Activated CD8-positive, alpha-beta memory T cell treated with anti-CD3 and anti-CD28 coated beads, Interleukin-2, amount 50 U/mL, for 4 hours (primary cell): ENCODE measurements at places on chromosomes 6 and 20.

- no peak for DNase-seq
Observed at GRCh38 chr6:46329568-46329967, 158.8 kb upstream of the ENPP5 start.

DNA sequence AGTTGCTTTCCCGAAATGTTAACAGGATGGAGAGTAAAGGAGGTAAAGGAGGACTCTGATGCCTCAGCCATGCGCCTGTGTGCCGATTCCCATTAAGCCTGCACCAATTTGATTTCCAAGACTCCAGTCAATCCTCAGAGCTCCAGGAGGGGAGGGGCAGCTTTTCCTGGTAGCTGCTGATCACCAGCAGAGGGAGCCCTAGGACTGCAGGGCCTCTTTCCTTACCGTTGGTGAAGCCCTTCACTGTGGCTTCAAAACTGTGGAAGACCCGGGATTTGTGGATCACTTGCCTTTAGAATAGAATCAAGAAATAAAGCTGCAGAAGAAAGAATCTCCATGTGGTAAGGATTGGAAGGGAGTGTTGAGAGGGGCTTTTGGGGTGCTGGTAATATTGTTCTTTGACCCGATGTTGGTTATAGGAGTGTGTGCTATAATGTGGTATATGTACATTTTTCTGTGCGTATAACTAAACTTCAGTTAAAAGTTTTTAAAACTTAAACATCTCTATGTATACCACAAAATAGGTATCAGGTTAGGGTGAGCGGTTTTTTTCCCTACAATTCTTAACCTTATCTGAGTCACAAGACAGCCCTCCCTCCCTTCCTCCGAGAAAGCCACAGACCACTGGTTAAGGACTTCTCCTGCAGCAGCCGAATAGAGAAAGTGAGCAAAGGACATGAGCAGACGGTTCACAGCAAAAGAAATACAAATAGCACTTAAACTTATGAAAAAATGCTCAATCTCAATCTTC is 6.9 kb upstream of the OSER1 start:
- DNase-seq: peak; percentile 58

GRCh38 chr6:35030099-35030498 is 111.0 kb downstream of the TCP11 start:
- no peak for DNase-seq

DNA sequence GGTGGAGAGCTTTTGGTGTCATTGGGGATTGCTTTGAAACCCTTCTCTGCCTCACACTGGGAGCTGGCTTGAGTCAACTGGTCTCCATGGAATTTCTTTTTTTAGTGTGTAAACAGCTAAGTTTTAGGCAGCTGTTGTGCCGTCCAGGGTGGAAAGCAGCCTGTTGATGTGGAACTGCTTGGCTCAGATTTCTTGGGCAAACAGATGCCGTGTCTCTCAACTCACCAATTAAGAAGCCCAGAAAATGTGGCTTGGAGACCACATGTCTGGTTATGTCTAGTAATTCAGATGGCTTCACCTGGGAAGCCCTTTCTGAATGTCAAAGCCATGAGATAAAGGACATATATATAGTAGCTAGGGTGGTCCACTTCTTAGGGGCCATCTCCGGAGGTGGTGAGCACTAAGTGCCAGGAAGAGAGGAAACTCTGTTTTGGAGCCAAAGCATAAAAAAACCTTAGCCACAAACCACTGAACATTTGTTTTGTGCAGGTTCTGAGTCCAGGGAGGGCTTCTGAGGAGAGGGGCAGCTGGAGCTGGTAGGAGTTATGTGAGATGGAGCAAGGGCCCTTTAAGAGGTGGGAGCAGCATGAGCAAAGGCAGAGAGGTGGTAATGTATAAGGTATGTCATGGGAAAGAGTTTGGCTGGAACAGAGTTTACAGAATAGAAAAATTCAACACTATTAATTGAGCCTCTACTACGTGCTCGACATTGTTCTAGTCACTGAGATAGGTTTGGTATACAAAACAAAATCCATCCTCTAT is 31.2 kb downstream of the SRSF3 start:
- DNase-seq: no peak

DNA sequence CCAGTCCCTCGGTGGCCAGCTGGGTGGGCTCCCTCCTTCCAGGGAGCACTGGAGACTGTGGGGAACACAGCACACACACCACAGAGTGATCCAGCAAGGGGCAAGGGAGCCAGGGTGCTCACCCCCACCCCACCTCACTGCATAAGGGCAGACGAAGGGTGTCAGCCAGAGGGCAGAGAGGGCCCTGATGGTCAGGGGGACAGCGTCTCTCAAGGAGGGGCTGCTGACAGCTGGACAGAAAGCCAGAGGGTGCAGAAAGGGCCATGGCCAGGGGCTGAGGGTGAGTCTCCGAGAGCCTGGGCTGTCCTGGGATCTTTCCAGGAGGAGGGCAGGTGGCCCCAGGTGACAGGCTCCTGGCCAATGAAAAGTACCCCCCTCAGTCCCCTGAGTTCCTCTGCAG is 73.4 kb upstream of the PMEPA1 start:
- no peak for DNase-seq

DNA sequence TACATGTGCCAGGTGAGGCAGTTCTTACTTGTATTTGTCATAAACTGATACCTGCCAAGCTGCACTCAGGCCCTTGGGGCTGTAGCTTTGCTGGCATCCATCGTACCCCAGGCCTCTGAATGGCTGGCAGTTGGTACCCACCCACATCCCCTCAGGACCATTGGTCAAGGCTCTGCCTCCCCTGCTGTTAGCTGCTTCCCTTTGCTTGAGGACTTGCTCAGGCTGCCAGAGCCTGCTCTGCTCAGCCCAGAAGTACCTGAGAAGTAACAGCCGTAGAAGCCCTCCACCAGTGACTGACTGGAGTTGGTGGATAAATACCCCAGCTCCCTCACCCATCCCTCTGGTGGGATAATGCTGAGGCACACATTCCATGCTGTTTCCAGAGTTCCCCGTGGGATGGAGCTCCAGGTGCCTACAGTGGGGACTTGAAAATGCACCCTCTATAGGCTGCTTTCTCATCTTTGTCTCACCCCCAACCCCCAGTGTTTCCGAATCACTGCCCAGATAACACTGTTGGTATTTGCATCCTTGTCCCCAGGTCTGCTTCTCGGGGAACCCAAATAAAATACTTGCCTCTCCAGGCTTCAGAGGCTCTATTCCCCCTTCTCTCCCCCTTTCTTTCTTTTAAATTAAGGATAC is 7.3 kb downstream of the EBF4 start:
- no peak for DNase-seq

DNA sequence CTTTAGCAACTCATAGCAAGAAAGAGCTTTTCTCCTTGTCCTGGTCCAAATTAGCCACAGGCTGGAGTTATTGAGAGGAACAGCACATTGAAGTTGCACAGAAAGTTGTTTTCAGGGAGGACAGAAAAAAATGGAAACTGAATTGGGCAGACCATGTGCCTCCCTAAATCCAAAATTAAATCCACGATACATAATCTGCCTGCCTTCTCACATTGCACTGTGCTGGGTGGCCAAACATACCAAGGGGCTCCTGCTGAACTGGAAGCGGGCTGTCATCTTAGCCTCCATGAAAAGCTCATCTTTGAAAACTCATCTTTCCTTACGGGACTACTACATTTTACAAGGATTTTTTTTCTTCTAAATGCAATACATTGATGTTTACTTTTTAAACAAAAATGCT is 59.9 kb downstream of the TNFAIP3 start:
- no peak for DNase-seq

DNA sequence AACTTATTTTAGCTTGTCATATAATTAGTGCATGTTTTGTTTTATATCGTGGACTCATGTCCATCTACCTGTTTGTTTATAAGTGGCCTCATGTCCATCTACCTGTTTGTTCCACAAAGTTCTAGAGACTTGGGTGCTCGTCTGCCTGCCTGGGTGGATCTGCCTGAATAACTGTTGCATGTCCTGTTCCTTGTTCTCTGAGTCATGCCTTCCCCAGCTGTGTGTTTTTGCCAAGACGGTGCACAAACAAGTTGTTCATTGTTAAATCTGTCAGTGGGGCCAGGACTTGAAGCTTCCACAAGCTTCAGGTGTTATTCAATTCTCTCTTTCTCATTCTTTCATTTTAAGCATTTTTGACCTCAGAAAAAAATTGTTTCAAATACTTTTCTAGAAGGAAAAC is 358.0 kb upstream of the CITED2 start:
- DNase-seq: no peak

DNA sequence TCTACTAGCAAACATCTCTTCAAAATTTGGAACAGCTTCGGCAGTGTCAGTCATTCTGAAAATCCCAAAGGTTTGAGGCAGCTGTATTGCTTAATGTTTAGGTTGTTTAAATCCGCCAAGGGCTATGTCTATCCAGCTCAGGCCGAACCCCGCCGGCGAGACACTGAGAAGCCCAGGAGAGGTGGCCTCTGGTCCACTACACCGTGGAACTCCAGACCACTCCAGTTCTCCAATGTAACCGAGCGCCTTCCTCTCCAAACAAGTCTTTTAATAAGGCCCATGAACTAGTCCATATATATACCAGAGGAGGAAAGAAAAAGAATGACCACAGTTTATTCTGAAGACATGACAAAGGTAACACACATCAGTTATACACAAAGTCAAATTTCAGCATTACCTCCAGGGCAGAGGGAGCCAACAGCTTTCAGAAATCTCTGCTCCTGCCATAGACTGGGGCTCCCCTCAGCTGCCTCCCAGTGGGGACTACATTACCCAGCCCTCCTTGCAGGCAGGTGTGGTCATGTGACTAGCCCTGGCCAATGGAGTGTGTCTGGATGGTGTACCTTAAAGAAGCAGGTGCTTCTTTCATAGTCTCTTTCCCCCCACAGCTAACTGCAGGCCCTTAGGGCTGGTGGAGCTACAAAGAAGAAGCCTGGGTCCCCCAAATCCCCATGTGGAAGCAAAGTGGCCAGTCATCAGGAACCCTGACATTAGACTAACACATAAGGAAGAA is at the start of gene RAMACL:
RAMACL (minus strand) TSS at position 255 of the 733 bp plus-strand sequence; CDS start at position 54, 201 bp downstream.
- DNase-seq: peak; percentile 37

DNA sequence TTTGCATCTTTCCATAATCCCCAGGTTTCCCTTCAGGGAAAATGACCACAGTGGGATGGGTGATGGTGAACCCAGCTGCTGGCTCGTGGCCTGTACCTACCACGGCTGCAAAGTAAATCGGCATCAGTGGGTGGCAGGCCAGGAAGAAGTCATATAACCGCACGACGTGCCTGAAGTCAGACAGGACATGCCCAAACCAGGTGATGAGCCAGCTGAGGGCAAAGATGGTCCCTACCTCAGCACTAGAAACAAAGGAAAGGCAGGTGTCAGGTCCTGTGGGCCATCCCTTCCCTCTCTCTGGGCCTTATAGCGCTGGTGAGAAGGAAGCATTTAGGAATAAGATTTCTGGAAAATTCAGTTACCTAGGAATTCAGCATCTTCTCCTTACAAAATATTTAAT is 22.2 kb downstream of the TBC1D20 start:
- no peak for DNase-seq
